D721Med (cell line): ENCODE measurements at places on chromosomes 5 and 9.

- no peak for DNase-seq
These were observed 75.7 kb downstream of the LHX2 start for GRCh38 chr9:124087226-124087625.

DNA sequence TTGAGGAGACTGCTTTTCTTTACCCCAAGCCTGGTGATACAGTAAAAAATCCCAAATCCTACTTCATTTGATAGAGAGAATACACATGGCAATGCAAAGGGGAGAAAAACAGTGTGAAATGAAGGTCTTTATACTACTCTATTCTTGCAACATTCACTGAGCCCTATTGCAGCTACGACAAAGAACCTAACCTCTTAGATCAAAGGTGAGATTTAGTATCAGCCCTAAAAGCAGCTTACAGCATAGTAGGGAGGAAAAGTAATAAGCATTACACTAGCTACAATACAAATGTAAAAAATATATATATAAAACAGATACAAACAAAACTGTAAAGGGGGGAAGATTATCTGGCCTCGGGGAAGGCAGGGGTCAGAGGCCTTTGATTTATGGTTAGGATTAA, 147.1 kb downstream of the MAPKAP1 start:
- DNase-seq = no peak

- DNase-seq = no peak
These were observed 54.3 kb downstream of the PSD2 start for GRCh38 chr5:139849942-139850341.

GRCh38 chr5:169440107-169440705, 139.3 kb upstream of the SLIT3 start:
- no peak for DNase-seq

GRCh38 chr9:87599901-87600610, 102.4 kb downstream of the DAPK1 start:
- no peak for DNase-seq

- no peak for DNase-seq
These were observed 8.9 kb downstream of the FLT4 start for GRCh38 chr5:180640611-180640860.

DNA sequence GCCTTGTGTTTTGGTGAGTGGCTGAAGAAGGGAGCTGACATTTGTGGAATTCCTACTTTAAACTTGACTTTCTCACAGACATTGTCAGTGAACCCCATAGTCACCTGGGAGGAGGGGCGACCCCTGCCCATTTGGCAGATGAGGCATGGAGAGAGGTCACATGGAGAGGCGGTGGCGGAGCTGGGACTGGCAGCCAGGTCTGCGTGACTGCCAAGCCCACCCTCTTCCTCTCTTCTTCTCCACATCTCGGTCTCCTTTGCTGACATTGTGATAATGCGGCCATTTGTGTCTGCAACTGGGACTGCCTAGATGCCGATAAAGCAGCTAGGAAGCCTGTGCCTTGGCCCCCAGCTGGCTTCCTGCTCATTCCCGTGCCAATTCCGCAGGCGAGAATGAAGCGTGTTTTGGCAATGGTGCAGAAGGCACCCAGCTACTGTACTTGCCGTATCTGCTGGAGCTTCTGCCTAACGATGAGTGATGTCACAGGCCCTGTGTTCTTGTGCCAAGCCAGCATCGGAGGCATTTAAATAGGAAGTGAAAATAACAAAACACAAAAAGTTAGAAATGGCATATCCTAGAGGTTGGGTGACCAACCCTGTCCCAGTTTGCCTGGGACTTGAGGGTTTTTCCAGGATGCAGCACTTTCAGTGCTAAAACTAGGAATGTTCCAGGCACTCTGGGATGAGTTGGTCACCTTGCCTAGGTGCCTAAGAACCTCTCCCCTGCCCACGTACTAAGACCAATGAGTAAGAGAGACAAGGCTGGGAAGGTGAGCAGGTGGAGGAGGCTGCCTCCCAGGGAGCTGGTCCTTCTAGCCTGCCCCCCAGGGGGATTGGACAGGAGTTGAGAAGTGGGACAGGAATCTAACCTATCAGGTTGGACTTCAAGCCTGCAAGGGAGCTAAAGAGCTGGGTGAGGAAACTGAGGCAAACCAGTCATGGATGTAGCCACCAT, 23.6 kb downstream of the OLFML2A start:
- DNase-seq = no peak

- no peak for DNase-seq
These were observed 849 bp upstream of the RGMB start for GRCh38 chr5:98772415-98773213.

- no peak for DNase-seq
These were observed 299.4 kb downstream of the PARP8 start for GRCh38 chr5:50965654-50966375.

GRCh38 chr5:133728475-133728874, 116.1 kb upstream of the FSTL4 start:
- no peak for DNase-seq

DNA sequence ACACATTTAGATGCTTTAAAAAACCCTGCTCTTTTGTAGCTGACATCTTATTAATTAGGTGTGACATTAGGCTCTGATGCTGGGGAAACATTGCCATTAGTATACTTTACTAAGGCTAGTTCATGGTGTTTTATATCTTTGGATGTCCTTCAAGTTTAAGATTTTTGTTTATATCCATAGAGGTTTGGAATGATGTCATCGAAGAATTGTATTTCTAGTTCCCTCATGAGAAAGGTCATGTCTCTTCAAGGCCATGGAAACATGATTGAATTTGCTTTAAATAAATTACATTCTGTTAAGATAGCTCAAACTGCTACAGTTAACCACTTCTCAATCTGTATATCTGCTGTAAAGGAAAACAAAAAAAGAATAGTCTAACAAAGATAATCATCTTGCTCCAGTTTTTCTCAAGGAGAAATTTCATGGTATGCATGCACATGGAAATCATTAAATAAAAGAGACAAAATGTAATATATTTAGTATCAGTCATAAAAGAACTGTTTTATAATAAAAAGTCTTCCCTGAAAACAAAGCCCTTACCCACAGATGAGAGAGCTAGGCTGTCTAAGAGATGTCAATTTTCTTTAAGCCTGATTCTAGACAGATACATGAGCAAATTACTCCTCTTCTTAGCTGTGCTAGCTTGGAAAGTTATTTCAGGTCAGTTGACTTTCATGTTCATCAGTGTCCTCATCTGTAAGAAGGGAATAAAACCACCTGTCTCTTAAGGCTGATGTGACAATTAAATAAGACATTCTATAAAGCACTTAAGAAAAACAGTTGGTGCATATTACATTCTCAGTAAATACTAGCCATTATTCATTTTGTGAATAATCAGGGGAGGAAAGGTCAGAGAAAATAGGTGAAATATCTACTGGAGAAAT, 25.0 kb upstream of the STARD4 start:
- no peak for DNase-seq

DNA sequence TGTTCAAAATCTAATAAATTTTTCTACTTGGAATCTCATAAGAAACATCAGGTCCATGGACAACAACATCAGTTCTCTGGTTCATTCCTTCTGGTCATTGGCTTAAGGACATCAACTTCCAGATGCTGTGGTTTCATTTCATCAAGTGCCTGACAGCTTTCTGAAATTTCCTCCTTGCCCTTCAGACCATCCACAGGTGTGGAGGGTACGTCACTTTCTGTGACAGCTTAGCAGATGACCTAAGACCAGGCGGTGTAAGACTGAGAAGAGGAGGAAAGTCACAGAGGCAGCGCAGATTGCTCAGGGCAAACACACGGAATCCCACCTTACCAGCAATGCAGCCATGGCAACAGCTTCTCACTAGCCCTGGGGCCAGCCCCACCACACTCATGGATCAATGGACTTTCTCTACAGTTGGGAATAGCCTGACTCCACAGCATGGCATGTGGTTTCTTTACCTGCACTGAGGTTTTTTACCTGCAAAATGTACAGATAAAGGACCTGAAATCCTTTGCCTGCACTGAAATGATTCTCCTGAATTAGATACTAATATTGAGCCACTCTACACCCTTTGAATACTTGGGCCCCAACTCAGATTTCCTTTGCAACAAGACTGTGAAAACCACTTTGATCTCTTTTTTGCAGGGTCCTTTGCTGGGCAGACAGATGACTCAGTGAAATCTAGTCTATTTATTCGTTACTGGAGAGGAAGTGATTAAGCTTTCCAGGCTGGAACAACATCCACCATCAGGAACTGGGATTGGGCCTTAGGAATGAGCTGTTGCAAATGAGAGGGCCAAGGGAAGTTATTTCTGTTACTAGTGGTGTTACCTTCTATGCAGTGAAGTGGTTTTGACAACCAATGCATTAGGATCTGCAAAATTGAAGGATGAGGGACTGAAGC, 26.9 kb downstream of the TICAM2 start:
- DNase-seq = no peak

- no peak for DNase-seq
These were observed 19.0 kb upstream of the PHYHD1 start for GRCh38 chr9:128901822-128902221.

DNA sequence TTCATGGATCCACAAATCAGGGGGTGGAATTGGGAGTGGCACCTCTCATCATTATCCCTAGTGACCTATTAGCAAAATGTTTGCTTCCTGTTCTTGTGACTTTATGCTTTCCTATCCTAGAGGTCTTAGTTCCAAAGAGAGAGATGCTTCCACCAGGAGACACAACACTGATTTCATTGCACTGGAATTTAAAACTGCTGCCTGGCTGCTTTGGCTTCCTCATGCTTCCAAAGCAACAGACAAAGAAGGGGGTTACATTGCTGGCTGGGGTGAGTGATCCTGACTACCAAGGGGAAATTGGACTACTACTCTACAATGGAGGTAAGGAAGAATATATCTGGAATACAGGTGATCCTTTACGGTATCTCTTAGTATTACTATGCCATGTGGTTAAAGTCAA, 69.2 kb upstream of the SH3GL2 start:
- DNase-seq = no peak

DNA sequence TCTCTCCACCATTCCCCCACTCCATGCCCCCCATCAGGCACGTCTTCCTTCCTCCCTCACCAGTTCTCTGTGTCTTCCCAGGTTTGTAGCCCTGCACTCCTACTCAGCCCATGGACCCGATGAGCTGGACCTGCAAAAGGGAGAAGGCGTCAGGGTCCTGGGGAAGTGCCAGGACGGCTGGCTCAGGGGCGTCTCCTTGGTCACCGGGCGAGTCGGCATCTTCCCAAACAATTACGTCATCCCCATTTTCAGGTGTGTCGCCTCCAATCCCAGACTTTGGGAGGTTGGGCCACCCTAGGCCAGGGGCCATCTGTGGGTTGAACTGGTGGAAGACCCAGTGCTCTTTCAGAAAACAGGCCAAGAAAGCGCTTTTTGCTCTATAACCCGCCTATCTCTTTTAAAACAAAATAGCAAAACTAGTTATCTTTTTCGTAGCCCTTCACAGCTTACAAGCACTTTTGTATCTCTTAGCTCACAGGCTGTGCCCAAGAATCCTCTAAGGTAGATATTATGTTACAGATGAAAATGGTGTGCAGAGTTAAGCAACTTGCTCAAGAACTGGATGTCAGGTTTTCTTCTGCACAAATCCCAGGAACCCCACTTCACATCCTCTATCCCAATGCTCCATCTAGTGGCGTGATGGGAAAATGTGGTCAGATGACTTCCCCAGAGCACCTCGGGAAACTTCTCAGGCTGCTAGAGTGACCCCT, 56.2 kb downstream of the PLAC8L1 start:
- peak; percentile 29 for DNase-seq

DNA sequence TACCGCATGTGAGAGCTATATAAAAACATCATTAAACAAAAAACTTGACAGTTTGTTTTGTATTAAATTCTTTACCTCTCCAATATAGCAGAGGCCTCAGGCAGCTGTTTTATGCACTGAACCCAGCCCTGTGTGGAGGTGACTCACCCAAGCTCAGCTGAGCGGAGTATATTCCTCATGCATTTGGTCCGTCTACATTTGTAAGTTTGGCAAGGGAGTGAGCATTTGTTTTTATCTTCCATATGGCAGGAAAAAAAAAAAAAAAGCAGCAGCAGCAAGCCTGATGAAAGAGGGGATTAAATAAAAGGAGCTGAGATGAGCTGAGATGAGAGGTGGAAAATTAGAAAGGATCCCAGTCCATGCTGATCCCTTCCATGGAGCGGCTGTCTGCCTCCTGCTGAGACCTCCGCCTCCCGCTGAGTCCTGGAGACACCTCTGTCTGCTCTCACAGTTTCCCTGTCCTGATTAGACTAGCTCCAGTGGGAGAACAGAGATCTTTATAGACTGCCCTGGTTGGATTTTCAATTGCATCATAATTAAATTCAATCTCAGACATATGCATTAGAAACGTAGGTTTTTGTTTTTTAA, 112.0 kb upstream of the CTNND2 start:
- DNase-seq = peak; percentile 11
